ENCODE measurements at places on chromosomes 4 and X. TPM values are rescaled to one million over a fixed set of nuclear protein-coding genes. Genes with fewer than 3 reads are reported as not detected.

The HGFAC gene
- under 0.01 TPM for total RNA-seq

The TEX13C gene
- total RNA-seq = not detected

The PTPN13 gene
- total RNA-seq = 0.81 TPM

The ABLIM2 gene
- total RNA-seq = under 0.01 TPM

The TLR1 gene
- 13.2 TPM for total RNA-seq

The XAGE1A gene
- not detected for total RNA-seq

The NIPAL1 gene
- total RNA-seq = under 0.01 TPM

The UGT2B17 gene
- not detected for total RNA-seq

The TMSB15B gene
- total RNA-seq = 3.0 TPM

DNA sequence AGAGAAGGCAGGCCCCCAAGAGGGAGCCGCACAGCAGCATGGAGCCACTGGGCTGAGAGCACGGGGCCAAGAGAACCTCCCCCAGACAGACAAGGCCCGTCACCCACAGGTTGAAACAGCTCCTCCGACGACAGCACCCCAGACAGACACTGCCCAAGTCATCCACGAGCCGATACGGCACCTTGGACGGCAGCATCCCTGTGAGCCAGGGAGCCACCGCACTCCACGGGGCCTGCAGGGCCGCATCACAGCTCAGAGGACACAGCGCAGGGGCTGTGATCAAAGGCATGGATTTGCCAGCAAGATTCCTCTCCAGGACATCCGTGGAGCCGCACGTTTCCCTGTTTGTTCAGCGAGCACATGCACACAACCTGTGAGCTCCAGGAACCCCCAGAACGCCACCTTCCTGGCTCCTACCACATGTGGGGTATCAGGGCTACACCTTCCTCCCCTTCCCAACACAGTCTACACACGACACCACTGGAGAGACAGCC lies 3.9 kb downstream of the CTBP1 start:
- DNase-seq = no peak

DNA sequence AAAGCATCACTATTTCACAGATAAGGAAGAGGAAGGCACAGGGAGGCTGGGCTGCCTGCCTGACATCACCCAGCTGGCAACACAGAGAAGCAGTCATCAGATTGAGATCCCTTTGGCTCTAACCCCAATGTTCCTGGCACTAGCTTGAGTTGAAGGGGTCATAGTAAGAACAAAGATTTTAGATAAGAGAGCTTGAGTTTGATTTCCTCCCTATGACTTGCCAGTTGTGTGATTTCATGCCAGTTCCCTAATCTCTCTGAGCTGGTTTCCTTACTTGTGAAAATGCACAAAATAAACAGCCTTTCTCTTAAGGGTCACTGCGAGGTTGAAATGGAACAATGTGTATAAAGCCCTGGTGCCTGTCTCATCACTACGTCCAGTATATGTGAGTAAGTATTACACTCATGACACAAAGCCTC lies 475.4 kb upstream of the HS3ST1 start:
- no peak for DNase-seq

- DNase-seq = no peak
Measured at GRCh38 chr4:54585321-54586000, 72.3 kb upstream of the KIT start.

DNA sequence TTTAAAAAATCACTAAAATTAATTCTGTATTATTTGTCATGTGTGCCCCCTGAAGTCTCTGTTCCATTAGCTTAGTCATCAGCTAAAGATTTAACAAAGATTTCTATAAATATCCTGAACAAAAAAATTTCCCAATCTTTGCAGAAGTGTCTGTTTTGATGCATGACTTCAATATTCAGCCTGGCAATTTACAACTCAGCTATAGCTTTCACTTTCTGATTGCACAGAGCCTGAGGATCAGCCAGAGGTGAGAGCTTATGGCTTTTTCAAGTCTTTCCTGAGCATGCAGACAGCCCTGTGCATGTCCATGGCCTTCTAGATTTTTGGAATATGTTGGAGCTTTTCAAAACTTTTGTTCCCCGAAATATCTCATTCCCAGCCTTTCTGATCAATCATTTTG lies 420.1 kb downstream of the ZNF674 start:
- peak; percentile 43 for DNase-seq

GRCh38 chrX:72255445-72255844 lies 16.6 kb upstream of the ERCC6L start:
- no peak for DNase-seq

- no peak for DNase-seq
Measured at GRCh38 chrX:25105221-25105620, 89.5 kb upstream of the ARX start.

DNA sequence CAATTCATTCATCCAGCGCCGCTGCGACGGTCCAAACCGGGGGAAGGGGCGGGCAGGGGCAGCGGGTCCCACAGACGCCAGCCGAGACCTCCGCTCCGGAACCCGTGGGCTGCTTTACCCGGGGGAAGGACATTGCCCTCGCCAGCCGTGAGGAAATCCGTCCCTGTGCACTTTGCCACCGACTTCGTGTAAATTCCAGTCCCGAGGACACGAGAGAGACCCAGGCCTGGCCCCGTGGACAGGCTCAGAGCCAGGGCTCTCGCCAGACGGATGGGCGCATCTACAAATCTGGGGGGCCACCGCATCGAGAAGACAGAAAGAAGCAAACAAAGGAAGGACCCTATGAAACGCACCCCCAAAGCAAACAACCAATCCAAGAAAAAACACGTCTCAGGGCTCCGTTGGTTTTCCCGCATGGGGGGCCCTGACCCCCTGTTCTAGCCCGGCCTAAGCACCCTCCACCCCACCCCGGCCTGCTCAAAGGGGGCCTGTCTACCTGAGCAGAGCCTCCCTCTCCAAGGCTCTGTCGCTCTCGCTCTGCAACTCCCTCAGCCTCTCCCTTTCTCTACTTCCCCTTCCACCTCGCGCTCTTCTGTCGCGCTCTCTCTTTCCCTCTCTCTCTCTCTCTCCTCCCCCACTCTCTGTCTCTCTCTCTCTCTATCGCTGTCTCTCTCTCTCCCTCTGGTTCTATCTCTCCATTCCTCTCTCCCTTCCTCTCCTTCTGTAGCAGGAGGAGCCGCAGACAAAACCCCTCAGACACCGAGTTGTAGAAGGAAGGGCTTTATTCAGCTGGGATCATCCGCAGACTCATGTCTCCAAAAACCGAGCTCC lies 11.3 kb downstream of the FRG2 start:
- peak; percentile 19 for DNase-seq

- DNase-seq = no peak
Measured at GRCh38 chrX:33188881-33189280, 22.5 kb downstream of the DMD start.

GRCh38 chrX:41481264-41482109 lies 34.3 kb downstream of the NYX start:
- DNase-seq = no peak

DNA sequence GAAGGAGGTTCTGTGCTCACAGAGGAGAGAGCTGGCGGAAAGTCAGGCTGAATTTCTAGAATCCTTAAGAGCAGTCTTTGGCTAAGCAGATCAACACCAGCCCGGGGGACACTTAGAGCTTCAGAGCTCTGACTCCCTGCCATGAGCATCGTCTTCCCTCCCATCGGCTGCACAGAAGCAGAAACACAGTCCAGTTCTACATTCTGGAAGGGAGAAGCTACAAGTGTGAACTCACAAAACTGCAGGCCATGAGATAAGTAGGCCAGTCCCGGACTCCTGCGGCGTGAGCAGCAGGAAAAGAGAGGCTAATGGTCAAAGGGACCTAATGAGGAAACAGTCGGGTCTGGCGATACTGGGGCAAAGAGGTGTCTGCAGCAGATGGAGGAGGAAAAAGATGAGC lies 211.5 kb downstream of the DHX15 start:
- DNase-seq = no peak

GRCh38 chr4:10831727-10832408 lies 147.3 kb upstream of the CLNK start:
- no peak for DNase-seq

- DNase-seq = no peak
Measured at GRCh38 chr4:151951671-151952050, 190.9 kb upstream of the GATB start.

DNA sequence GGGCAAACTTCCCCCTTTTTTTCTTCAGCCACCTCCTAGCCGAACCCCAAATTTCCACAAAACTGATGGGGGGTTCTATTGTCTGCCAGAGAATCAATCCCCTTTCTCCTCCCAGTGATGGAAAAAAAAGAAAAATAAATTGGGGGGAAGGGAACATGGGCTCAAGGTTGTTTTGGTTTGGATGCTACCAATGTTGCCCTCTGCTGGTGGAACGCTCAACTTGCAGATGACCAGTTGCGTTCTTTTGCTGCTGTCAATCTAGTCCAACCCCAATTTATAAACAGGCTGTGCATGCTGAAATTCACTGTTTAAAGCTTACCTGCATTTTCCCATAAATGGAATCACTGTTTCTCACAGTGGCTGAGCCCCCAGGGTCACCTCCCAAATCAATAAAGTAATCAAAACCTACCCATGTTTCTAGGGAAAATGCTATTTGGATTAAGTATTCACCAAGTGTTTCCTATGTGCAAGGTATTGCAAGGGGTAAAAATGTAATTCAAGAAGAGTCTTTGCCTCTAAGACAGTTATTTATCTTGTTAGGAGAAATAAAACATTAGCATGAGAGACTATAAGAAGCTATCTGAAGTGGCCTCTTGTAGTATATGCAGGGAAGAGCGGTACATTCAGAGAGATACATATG lies 116.7 kb upstream of the TMEM164 start:
- peak; percentile 53 for DNase-seq

DNA sequence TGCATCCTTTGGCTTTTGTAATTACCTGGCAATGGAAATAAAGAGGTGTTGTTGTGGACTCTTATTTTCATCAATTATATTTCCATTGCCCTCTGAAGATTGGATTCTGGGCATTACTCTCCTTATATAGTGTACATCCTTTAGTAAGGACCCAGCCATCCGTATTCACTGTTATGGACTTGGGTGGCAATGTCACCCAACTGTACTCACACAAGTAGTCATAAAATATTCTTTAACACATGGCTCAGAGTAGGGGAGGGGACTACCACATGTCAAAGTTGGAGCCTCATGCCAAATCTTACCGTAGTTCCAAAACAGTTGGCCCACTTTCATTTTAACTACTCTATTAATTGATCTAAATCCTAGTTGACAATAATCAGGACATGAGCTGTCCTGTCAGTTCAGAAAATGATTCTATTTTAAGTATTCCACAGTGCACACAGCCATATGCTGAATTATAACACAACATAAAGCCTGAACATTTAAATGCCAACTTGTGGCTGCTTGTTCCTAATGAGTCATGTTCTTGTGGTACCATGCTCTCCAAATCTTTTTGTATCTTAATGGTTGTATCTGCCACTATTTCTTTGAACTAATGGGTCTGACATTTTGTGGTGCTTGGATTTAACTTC lies 4.9 kb downstream of the FRAS1 start:
- DNase-seq = no peak

GRCh38 chrX:137482136-137482535 lies 83.8 kb upstream of the ZIC3 start:
- DNase-seq = no peak

DNA sequence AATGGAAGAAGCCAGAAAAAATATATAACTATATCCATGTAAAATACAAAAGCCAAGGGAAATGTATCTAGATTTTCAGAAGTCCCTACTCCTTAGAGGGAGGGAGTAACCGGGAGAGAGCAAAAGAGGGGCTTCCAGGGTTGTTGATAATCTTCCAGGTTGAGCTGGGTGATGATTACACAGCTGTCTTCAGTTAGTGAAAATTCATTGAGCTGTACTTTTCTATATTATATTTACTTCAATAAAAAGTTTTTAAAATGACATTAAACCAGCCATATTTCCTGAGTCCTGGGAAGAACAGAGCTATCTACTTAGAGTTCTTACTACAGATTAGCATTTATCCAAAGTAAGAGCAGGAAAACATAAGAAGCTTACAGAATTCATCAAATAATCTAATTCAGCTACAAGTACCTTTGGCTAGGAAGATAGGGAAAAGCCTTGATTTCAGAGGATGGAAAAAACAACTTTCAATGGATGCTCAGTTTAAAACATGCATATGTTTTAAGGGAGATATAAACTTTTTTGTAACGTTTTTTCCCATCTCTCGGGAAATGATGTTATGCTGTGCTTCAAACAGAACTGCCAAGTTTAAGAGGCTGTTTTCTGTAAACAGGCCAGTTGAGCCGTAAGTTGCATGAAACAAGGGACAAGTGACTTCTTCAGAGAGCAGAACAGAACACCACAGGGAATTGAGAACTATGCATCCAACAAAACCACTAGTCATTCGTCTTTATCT lies 204.6 kb downstream of the SCFD2 start:
- DNase-seq = no peak

GRCh38 chr4:166989886-166990285 lies 244.4 kb downstream of the SPOCK3 start:
- DNase-seq = no peak

DNA sequence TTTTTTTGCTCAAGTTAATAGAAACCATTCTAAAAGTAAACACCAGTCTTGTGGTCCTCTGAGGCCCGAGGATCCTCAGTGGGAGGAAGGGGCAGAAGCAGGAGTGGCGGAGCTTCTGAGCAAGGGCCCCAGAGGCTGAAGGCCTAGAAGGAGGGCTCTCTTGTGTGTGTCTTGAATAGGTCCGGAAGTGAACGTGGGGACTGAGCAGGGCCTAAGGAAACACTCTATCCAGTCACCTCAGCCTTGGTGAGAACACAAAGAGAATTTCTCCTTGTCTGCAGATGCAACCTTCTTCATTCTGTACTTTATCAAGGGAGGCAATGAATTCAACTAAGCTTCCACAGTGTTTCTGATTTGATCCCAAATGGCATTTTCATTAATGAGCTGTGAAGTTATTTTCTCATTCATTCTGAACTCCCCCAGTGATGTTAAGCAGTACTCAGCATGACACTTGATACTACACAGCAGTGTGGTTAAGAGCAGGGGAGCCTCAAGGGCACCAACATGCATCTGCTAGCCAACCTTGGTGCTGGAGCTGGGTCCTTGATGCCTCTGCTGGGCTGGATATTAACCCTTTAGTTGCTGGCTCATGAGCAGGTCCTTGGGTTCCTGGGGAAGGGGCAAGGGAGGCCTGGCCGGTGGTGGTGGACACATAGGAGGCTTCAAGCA lies 64.7 kb downstream of the RBM47 start:
- no peak for DNase-seq

DNA sequence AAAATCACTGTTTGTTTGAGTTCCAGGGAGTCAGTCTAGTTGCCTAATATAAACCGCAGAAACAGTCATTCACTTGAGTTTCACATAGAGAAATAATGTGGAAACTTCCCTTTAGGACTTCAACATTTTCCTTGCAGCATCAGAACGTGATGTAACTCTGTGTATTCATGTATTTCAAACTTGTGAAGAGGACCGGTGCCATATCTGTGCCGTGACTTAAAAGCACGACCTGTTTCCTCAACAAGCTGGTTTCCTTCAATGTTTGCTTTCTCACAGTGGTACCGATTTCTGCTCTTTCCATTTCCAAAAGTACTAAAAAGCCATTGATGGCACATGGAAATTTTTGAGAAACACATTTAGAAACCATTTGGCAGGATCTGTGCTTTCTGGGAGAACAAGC lies 166.6 kb upstream of the RAPGEF2 start:
- no peak for DNase-seq

DNA sequence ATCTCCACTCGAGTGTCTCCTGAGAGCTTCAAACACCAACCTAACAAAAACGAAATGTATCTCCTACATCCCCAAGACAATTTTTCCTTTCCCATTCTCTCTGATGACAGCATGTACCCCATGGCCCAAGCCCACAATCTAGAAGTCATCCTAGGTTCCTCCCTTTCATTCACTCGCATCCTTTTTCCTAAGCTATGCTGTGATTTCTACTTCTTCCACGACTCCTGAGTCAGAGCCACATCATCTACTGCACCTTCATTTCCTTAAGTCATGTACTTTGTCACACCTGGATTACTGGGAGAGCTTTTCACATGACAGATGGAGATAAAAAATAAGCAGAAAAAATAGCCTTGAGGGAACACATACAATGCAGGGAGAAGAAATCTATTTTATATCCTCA lies 20.1 kb downstream of the C4orf36 start:
- no peak for DNase-seq
